Fibroblast of skin of right biceps (primary cell): ENCODE measurements at places on chromosomes 1 and 21.
A peak's percentile ranks its signal among the peaks of the same experiment; 100 is the strongest.

- DNase-seq: no peak
Observed at GRCh38 chr1:205170532-205171269, 40.8 kb downstream of the DSTYK start.

GRCh38 chr21:35048706-35049617 lies at the start of gene RUNX1:
TSS of gene RUNX1 (minus strand) at chr21:35049302.
- DNase-seq: peak; percentile 91

DNA sequence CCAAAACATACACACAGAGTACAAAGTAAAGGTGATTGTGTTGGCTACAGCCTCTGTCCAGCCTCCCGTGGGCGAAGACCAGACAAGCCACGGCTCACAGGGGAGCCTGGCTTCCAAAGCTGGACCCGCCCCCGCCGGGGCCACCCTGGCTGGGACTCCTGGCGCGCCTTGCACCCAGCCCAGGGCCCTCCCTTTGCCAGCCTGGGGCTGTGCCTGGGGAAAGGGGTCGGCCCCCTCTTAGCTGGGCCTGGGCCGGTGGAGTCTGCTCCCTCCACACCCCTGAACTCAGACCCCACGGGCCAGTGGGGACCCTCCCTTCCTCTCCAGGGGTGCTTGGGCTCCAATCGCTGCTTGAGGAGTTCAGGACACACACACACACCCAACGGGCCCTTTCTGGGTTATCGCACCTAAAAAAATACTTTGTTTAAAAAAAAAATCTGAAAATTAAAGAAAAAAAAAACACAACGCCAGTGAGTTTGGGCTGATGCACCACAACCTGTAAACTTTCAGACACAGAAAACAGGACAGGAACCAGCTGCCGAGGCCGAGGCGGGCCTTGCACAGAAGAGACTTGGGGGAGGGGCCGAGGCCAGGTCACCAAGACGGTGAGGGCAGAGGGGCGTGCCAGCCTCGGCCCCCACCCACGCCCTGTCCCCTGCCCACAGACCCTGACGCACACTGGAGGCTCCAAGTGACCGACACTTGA lies 56.3 kb downstream of the KCNAB2 start:
- DNase-seq: no peak

DNA sequence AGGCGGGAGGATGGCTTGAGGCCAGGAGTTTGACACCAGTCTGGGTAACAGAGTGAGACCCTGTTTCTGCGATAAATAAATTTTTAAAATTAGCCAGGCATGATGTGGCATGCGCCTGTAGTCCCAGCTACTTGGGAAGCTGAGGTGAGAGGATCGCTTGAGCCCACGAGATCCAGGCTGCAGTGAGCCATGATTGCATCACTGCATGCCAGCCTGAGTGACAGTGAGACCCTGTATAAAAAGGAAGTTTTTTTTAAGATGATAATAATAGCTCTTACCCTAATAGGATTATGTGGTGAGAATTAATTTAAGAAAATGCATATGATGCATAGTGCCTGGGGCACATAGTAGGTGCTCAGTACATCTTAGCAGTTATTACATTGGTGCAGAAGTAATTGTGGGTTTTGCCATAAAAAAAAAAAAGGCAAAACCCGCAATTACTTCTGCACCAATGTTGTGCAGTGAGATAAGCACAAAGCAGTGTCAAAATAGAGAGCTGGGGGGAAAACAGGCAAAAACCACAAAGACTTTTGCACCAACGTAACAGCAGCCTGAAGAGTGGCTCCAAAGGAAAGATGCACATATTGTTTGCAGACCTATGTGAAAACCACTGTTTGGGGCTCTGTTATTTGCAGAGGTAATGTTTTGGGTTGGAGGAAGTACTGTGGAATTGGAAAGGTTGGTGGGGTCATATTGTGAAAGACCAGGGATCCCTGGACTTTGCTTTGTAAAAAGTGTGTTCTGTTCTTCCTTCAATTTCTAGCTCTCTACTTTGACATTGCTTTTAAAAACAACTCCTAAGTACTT lies 72.4 kb downstream of the PLXNA2 start:
- no peak for DNase-seq

GRCh38 chr1:62732331-62732730 lies 44.1 kb upstream of the DOCK7 start:
- no peak for DNase-seq

DNA sequence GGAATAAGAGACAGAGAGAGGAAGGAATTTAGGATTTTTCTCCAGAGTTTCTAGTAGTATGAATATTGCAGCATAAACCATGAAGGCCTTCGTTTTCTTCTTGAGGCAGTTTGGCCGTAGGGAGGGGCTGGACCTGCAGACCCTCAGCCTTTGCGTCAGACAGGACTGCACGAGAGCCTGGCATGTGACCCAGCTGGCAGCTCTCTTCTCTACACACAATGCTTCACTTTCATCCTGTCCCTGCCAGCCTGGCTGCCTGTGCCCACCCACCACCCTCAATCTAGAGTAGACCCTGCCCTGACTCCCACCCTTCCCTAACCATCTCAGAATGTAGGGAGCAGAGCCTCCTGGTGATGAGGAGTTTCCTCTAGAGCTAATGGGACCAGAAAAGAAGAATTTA lies 1.6 kb downstream of the CA14 start:
- DNase-seq: no peak

GRCh38 chr1:200379940-200380588 lies 29.8 kb downstream of the ZNF281 start:
- no peak for DNase-seq

- DNase-seq: peak; percentile 82
Observed at GRCh38 chr1:9291914-9292360, 757 bp upstream of the SPSB1 start.

GRCh38 chr1:25889470-25889869 lies 14.0 kb upstream of the PAQR7 start:
- no peak for DNase-seq

- DNase-seq: no peak
Observed at GRCh38 chr1:100512803-100513352, 25.1 kb upstream of the GPR88 start.

DNA sequence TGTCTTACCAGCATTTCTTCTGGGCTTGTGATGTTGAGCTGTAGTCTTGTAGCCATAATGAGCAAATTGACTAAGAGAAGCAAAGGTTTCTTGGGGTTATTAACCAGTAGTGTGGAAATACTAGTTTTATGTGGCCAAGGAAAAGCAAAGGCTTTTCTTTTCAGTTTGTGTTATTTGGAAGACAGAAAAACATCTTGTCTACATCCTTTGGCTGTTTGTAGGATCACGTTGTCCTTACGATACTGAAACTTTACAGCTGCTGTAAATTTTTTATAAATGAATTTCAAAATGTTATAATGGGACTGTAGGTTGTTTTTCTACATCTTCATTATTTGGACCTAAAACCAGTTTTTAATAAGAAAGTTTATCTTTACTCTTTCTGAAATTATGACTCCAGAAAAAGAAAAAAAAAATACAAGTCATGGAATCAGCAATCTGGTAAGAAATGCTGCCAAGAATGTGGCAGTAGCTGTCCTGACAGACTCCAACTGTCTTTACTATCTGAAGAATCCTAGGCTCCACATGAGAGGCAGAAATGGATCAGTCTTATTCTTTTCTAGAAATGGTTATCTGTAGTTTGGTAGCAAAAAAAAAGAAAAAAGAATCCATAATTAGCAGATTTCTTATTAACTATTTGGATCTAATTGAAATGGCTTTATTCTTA lies 41.6 kb upstream of the QSOX1 start:
- DNase-seq: no peak

GRCh38 chr1:175493321-175494010 lies 249.9 kb downstream of the TNR start:
- DNase-seq: no peak

GRCh38 chr21:45502006-45502345 lies 40.3 kb downstream of the SLC19A1 start:
- no peak for DNase-seq

DNA sequence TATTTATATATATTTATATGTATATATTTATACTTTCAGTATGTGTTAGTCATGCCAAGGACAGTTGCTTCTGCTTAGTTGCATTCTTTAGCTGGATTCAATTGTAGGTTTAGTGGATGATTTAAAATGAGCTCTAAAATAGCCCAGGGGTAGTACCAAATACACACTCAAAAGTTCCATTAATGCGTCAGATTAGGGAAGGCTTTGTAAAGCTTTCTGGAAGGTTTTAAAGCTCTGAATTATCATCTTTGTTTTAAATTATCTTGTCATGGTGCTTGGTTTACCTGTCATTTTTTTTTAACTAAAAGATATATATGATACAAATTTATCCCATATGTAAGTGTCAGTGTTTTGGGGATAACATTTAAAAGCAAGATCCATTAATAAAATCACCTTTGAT lies 242.7 kb upstream of the ADAMTS5 start:
- DNase-seq: no peak

- DNase-seq: no peak
Observed at GRCh38 chr1:916173-917075, 7.3 kb upstream of the SAMD11 start.

GRCh38 chr1:11541956-11542355 lies 63.0 kb downstream of the DISP3 start:
- DNase-seq: no peak

GRCh38 chr1:4166713-4167112 lies 266.6 kb upstream of the C1orf174 start:
- no peak for DNase-seq

- DNase-seq: no peak
Observed at GRCh38 chr1:22043198-22043769, 9.2 kb upstream of the CDC42 start.

GRCh38 chr1:60916199-60916598 lies 166.2 kb upstream of the NFIA start:
- DNase-seq: no peak

GRCh38 chr1:204941421-204942338 lies 71.0 kb downstream of the NFASC start:
- peak; percentile 56 for DNase-seq

GRCh38 chr1:61797045-61797755 lies 54.9 kb downstream of the PATJ start:
- peak; percentile 6 for DNase-seq

GRCh38 chr1:172638885-172639831 lies 19.7 kb upstream of the FASLG start:
- peak; percentile 98 for DNase-seq

DNA sequence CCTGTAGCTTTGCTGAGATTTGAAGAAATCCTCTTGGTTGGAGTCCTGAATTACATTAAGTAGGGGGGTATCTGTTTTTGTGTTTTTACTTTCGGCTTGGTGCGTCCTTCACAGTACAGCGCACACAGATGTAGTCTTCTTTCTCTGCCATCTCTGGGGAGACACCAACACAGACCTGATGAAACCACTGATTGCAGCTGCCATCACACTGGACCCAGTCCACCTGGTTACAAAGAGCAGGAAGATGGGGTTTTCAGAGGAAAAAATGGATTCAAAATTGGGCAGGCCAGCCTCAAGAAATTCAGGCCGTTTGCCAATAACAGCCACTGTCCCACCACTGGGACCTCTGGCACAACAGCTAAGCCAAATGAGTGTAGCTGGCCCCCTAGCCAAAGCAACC lies 18.7 kb upstream of the SYT2 start:
- no peak for DNase-seq

DNA sequence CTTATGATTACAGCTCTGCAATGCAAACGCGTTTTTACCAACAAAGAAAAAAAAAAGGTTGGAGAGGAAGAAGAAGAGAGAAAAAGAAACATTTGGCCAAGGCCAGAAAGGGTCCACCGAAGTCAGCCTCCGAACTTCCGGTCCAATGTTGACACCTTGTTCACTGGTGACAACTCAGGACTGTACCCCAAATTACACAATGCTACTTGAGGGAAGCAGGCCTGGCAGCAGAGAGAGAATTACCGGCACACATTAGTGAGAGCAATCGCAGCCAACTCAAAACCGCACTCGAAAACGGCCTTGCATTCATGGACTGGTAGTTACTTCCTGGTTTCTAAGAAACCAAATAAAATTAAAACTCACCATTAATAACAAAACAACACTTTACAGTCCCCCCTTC lies 652.5 kb downstream of the KIF26B start:
- DNase-seq: peak; percentile 46

DNA sequence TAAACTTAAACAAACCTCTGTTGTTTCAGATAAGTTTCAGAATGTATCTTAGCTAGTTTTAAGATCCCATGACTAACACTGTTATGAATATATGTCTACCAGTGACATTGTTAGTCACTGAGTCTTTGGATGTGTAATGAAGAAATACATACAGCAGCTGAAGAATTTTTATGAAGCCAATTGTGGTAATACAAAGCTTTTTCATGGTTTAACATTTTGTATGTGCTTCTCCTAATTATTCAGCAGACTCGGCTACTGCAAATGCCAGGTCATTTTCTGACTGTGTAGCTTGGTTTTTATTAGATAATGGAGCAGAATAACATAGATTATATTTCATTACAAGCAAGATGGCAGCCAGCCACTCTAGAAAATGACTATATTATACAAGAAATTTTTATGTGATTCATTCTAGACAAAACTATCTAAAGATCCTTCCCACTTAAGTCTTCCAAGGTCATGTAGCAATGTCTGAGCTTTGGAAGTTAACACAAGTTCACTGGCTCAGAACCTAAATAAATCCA lies 147.8 kb downstream of the TNFSF18 start:
- DNase-seq: peak; percentile 93

DNA sequence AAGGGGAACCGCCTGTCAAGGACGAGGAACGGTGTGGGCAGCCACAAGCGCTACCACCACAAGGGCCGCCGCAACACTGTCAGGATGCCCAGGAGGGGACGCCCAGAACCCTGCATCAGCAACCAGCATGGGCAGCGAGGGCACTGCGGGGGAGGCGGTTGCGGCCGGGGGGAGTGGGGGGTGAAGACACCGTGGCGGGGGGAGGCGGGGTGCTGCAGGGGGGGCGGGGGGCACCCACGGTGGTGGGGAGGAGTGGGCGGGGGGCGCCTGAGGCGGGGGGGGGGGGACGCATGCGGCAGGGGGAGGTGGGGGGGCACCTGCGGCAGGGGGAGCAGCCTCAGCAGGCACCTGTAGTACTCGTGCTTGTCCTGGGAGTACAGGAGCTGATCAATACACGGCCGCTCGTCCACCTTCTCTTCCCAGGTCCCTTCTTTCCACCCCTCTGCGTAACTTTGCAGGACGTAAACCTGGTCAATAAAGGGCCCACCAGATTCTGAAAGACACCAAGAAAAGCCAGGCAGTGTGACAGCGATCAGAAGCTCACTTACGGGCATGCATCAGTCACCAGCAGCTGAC lies 4.6 kb downstream of the POFUT2 start:
- DNase-seq: no peak

GRCh38 chr1:167344112-167344511 lies 123.4 kb downstream of the POU2F1 start:
- DNase-seq: peak; percentile 51

DNA sequence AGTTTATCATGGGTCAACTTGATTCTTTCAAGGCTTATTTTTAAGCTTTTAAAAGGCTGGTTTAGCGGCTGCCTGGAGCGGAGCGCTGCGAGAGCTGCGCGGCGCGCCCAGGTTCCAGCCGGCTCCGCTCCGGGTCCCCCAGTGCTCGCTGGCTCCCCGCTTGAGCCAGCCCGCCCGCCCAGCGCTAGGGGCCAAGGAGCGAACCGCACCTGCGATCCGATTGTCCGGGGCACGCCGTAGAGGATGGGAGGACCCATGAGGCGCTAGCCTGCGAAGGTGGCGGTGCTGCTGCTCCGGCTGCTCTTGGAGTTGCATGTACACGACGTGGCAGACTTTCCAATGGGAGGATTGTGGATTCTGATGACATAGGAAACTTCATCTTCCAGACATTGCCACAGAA lies 9.9 kb upstream of the CFHR4 start:
- DNase-seq: peak; percentile 14
